ENCODE measurements at places on chromosomes 13 and 19. TPM values are rescaled to one million over a fixed set of nuclear protein-coding genes. Genes with fewer than 3 reads are reported as not detected.
A peak's percentile ranks its signal among the peaks of the same experiment; 100 is the strongest.

- DNase-seq = no peak
Measured at GRCh38 chr13:79340490-79340889, 65.6 kb downstream of the RBM26 start.

DNA sequence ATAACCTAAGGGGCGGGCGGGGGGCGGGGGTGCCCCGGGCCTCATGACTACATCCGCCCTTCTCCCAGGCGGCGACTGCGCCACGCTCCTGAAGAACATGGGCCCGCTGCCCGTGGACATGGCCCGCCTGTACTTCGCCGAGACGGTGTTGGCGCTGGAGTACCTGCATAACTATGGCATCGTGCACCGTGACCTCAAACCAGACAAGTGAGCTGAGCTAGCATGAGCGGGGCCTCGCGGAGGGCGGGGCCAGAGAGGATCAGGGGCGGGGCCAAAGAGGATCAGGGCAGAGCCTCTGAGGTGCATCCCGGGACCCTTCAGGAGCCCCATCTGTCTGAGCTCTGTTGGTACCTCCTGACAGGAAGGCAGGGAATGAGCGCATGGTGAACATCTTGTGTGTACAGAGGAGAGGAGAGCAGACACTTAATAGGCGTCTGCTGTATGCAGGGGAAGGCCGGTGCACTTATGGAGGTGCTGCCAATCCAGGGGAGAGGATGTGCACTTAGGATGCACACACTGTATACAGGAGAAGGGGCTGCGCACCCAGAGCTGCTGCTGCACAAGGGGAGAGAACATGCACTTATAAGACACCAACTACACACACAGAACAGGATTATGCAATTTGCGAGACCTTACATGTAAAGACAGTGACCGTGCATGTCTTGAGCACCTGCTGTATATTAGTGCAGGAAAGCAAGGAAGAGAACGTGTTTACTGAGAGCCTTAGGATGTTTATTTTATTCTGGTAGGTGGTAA lies 20.9 kb upstream of the PIK3R2 start:
- DNase-seq = no peak

DNA sequence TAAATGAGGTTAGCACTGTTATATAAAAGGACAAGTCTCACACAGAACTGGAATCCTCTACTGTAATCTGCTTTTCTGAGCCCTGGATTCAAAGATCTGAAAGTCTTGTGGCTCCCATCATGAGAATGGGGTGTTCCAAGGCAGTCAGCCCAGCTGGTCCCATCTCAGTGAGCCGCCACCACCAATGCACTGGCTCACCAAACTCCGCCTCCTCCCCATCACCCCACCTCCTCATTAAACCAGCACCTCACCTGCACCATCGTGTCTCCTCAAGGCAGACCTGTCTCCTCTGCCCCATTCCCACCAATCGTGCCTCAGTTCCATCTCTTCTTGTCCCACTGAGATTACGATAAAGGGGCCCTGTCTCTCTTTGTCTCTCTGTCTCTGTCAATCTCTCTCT lies 166.7 kb downstream of the USP12 start:
- DNase-seq = no peak

DNA sequence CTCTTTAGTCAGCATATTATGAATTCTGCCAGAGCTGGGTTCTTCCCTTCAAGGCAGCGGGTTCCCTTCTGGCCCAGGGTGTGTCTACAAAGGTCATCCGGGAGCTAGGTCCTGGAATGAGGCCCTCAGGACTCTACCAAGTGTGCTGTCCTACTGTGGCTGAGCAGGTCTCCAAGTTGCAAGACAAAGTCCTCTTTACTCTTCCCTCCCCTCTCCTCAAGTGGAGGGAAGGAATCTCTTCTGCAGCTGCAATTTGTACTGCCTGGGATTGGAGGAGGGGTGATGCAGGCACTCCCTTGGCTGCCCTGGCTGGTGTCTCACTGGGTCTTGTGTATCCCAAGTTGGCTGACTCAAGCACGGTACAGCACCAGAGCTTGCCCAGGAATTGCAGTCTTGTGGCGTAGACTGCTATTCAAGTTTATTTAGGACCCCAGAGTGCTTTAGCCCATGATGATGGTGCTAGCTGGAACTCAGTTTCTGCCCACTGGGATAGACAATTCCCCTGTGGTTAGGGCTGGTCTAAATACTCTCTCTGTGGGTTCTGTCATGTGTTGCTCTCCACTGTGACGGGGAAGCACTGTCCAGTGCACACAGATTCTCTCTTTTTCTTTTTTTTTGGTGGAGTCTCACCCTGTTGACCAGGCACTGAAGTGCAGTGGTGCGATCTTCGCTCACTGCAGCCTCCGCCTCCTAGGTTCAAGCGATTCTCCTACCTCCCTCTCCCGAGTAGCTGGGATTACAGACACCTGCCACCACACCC lies 28.5 kb downstream of the RFC3 start:
- DNase-seq = no peak

DNA sequence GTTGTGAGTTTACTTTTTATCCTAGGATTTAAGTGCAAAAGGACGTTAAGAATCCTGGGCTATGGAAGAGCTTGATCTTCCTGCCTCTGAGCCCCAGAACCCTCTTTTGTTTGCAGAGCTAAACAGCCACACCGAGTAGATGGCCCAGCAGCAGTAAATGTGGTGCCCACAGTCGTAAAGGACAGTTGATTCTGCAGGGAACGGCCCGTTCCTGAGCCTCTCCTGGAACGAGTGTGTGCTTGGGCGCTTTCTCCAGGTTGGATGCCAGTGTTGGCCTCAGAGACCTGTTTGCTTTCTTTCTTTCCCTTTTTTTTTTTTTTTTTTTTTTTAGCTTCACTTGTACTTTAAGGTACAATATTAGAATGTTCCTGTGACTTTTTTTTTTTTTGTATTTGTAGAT lies 41.7 kb downstream of the SPATA13 start:
- peak; percentile 72 for DNase-seq

The CFD gene
- 147 TPM for total RNA-seq

The ZNF844 gene
- 10.8 TPM for total RNA-seq
